ENCODE measurements at places on chromosomes 3 and 15. TPM values are rescaled to one million over a fixed set of nuclear protein-coding genes. Genes with fewer than 3 reads are reported as not detected.

- DNase-seq = no peak
Measured at GRCh38 chr3:45765266-45765851, 31.0 kb downstream of the SLC6A20 start.

- DNase-seq = no peak
Measured at GRCh38 chr3:31488475-31489017, 44.2 kb upstream of the STT3B start.

DNA sequence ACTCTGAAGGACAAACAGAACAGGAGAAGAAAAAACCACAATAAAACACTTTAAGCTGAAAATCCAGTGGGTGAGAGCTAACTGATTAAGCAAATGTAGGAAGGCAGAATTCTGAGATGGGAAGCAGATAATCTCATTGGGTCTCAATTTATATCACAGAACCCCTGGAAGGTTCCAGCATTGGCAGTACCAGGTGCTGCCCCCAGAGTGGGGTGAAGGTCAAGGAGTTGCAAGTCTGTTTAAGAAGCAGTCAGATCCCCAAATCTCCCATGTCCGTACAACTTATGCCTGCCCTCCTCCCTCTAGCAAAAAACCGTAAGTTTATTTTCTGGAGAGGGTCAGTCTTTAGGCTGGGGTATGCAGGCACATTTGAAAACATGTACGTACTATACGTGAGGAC is 45.1 kb downstream of the PXK start:
- DNase-seq = no peak

DNA sequence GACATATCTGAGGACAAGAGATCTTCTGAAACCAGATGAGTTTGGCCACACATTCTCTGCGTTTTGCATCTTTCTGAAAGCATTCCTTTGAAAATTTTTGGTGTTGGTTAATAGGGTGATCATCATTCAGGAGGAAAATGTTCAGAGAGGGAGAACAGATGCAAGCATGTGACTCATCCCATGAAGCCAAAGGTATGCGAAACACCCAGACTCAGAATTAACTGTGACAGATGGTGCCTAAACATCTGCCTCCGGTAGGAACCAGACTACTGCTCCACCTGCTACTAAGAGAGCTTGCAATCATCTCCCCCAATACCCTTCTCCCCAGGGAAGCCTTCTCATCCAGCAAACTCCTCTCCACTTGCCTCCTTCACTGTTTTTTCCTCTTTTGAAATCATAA is 46.2 kb downstream of the TRIM69 start:
- DNase-seq = peak; percentile 19

DNA sequence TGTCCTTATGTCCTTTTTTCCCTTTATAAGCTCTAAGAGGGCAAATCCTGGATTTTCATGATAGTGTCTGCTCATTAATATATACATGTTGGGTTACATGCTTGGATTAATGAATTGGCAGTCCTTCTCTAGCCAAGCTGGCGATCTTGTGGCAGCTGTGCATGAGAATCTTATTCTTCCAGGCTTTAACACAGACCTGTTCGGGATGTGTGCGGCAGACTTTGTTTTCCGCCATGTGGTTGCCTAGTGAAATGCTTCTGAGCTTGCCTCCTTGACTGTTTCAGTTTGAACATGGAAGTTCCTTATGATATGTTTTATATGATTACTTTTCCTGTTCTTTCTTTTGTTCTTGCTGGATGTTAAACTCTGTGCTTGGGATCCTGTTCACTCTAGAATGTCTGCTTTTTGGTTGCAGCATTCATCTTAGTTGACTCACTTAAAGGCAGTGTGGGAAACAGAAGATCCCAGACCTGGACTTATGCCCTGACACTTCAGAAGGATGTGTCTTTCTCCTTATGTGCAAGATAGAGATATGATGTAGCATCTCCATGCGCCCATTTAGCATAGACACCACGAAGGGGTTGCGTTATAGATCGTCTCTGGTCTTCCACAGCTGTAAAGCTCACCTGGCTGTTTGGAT is 7.2 kb downstream of the CHCHD6 start:
- no peak for DNase-seq

DNA sequence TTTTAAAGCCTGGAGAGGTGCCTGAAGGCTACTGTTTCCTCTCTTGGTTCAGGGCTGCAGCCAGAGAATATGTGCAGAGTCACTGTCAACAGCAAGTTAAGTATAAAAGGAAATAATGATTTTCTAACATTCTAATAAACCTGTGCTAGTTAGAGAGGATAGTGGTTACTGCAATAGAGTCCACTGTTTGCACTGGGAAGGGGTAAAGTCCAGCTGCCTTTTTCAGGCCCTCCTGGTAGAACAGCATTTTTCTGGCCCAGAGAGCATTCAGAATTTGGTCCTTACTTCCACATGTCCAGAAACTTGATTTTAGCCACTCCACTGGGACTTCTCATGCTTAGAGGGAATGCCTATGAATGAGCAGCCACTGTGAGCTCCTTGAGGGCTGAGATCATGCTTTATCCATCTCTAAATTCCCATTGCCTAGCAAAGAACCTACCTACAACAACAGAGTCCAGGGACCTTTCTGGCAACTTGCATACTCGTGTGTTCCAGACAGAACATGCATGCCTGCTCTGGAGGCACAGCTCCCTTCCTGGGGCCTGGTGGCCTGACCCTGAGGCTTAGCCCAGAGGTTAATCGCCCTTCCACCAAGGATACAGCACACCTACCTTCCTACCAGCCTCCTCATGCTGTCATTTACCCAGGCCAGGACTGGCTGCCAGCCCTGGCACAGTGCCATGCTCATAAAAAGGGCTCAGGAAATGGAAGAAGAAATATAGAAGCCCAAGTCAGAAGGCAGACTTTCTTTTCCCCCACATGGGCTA is 50.3 kb upstream of the ATP13A3 start:
- DNase-seq = peak; percentile 82

- no peak for DNase-seq
Measured at GRCh38 chr3:162052636-162053035, 556.0 kb downstream of the OTOL1 start.

GRCh38 chr3:118501152-118501551 is 533.5 kb downstream of the IGSF11 start:
- DNase-seq = peak; percentile 51

DNA sequence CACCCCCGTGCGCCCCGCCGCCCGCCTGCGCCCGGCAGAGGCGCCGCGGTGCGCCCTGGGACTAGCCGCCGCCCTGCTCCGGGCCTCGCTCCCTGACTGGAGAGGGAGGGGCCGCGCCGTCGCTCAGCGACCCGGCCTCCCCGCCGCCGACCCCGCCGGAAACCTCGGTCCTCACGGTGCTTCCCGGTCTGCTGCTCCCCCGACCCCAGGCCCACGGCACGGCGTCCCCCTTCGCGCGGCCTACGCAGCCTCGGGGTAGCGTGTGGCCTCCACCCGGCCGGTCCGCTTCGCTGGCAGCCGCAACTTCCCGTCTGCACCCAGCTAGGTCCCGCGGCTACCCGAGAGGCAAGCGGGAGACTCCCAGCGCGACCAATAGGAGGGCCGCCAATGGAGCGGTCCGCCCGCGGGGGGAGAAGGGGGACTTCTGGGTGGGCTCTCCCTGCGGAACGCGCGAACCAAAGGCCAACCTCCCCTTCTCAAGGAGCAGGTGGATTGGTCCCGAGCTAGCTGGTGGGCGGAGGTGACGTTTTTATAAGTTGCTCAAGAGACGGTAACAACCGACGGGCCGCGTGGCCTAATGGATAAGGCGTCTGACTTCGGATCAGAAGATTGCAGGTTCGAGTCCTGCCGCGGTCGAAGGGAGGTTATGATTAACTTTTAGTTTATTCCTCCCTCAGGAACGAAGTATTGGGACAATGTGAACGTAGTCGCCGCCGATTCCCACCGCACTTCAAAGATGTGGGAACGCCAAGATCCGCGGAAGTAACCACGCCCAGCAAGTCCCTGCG is at the start of gene POLG:
POLG (minus strand) TSS at position 315 of the 788 bp plus-strand sequence. CDS start 1,070 bp downstream, outside the sequence.
- peak; percentile 98 for DNase-seq

DNA sequence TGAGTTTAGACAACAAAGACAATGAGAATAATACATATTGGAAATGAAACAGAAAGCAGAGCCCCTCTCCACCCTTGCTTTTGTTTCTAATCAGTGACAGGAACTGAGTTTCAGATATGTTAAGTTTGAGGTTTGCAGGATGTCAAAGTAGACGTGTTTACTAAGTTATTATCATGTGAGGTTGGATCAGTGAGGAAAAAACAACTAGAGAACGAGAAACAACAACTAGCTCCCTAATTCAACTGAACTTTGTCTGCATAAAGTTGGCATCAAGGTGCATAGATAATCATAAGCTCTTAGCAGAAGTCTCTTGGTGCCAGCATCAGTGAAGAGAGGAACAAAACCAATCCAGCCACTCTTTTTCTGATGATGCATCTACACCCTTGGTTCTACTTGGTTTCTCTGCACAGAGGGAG is 491.1 kb upstream of the NR2F2 start:
- DNase-seq = no peak

- no peak for DNase-seq
Measured at GRCh38 chr3:161066930-161067329, 38.2 kb downstream of the B3GALNT1 start.

DNA sequence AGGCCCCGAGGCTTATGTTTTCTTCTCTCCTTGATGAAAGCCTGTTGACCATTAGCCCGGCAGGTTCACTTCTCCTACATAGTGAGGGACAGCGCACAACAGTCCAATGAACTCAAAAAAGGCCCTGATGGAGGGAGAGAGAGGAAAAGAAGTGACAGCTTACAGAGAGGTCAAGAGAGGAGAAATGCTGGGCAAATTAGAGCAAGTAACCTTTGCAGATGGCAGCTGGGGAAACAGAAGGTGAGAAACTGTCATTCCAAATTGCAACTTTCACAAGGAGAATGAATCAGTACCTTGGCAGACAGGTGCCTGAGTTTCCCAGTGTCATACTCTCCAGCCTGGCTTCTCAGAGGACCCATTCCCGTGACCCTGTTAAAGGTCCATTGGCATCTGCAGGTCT is 252.0 kb downstream of the EPHB1 start:
- no peak for DNase-seq

DNA sequence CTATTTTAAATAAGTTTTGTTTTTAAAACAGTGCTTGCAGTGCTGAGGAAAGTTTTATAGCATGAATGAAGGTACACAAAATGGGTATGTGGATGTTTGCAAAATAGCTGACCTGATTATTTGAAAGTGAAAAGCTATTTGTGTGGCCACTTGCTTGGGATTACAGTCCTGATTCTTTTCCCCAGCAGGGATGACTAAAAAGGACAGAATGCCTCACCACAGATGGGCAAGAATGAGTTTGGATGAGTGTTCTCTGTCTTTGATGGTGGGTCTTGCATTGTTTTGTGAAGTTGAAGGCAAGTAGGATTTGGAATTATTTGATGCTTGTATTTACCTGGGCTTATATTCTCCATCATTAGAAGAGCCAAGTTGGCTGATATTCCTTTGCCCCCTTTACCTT is 48.8 kb upstream of the MEIS2 start:
- DNase-seq = no peak

- DNase-seq = peak; percentile 58
Measured at GRCh38 chr15:64911311-64912186, at the start of gene ANKDD1A. ANKDD1A (plus strand) TSS chr15:64911902; CDS start chr15:64911931, 29 bp downstream.

- DNase-seq = no peak
Measured at GRCh38 chr3:126858401-126858800, 124.5 kb upstream of the PLXNA1 start.

DNA sequence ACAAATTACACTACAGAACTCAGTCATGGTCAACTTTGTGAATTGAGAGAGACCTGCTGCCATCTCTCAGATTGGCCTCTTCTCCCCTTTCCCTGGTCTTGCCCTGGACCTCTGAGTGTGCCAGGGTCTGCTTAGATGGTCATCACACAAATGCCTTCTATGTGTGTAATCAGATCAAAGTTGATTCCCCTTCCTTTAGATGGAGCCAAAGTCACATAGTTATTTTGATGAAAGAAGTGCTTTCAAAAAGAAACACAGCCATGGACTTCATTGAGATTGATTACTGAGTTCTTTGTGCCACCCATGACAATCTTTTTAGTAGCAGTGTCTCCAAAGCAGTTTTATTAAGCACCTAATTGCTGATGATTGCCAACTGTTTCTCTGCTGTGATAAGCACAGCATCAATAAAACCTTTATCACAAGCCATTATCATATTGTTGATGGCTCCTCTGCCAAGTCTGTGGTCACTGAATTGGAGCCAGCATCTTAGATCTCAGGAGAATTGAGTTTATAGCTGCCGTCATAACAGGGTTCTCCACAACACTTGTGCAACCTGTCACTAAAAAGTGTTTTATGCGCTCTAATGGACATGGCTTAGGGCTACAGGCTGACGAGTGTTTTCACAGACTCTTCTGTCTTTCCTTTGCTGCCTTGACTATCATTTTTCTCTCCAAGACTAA is 149.7 kb upstream of the NUDT16 start:
- no peak for DNase-seq

GRCh38 chr3:152352554-152352953 is 83.8 kb downstream of the MBNL1 start:
- no peak for DNase-seq

GRCh38 chr3:114455432-114455831 is 161.6 kb downstream of the TIGIT start:
- DNase-seq = no peak

DNA sequence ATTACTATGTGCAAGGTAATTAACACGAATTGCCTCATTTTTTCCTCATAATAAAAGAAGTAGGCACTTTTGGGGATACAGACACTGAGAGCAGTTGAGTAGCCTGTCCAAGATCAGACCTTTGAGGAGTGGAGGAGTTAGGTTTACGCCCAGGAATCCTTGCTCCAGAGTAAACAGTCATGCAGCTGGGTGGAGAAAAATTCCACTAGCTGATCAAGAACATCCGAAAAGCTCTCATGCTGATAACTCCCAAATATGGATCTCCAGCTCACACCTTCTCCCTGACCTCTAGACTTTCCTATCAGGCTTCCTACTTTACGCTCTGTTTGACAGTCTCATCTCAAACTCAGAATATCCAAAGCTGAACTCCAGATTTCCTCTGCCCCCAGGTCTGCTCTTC is 53.3 kb downstream of the ST6GAL1 start:
- DNase-seq = no peak

DNA sequence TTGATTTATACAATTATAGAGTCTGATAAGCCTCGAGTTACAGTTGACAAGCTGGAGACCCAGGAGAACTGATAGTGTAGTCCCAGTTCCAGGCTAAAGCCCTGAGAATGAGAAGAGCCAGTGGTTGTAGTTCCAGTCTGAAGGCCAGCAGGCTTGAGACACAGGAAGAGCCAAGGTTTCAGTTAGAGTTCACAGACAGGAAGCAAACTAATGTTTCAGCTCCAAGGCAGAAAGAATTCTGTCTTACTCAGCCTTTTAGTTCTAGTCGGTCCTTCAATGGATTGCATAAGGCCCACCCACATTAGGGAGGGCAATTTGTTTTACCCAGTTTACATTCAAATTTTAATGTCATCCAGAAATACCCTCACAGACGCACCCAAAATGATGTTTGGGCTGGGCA is 102.7 kb downstream of the CDIN1 start:
- DNase-seq = no peak

Gene CTXN2
- not detected for total RNA-seq

Gene CCR3
- not detected for total RNA-seq

Gene ILDR1
- total RNA-seq = not detected

Gene GOLGA8S
- total RNA-seq = not detected

Gene CASR
- not detected for total RNA-seq

Gene COL8A1
- 5.2 TPM for total RNA-seq

Gene CPA3
- total RNA-seq = not detected

Gene CHRNA5
- 25.0 TPM for total RNA-seq

Gene PRR20G
- not detected for total RNA-seq

Gene CHST14
- total RNA-seq = 16.6 TPM

Gene PRR23A
- not detected for total RNA-seq

All from Daoy (cell line).